ENCODE measurements at places on chromosomes 3 and 15.

- DNase-seq: peak; percentile 70
These were observed 87.3 kb upstream of the C15orf61 start for GRCh38 chr15:67433495-67434099.

GRCh38 chr3:157871838-157872460, 234.3 kb downstream of the SHOX2 start:
- no peak for DNase-seq

- no peak for DNase-seq
These were observed 3.0 kb downstream of the VEPH1 start for GRCh38 chr3:157500232-157500631.

GRCh38 chr15:51837792-51838251, 8.4 kb downstream of the TMOD3 start:
- DNase-seq: peak; percentile 13

DNA sequence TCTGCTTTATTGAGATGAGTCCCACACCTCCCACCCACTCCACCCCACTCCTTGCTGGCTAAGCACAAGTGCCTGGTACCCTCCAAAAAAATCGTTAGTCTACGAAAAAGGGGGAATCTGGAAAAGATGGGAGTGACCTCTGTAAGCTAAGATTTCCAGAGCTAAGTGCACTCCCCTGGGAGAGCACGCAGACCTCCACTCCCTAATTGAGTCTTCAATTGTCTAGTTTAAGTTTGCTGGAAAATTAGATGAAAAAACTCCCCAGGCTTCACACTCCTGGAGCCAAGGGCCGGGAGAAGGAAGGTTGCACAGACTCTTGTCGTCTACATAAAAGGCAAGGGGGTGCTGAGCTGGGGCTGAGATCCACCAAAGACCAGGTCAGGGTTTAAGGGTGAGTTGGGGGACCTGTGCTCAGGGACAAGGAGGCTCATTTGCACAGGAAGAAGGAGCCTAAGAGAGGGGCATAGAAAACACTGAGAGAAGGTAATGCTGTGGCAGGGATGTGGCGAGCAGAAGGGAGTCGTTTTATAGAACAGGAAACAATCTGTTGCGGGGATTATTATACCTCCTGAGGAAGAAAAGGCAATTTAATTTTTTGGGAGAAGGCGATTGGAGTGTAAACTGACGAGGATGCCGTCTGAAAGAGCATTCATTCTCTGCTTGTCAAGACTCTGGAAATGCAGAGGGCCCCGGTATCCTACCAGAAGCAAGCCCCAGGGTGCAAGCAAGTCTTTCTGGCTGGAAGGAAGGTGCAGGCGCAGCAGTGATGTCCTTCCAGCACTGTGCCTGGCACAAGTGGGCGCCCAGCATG, 126.5 kb upstream of the DLG1 start:
- DNase-seq: no peak

DNA sequence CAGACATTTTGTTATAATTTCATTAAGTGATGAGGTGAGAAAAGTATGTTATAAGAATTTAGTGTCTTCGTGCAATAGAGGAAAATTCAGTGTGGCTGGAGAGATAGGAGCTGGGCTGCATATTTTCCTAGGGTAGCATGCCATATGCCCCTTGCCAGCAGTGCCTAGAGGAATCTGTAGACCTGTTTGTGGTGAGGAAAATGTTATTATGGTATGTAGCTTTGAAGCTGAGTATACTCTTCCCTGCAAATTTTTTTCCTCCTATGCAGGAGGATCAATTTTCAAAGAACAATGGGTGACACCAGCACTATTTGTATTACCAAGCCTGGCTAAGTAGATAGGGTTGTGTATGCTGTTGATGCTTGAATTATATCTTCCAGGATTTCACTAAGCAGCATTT, 200.6 kb downstream of the EDEM1 start:
- no peak for DNase-seq

- peak; percentile 9 for DNase-seq
These were observed 69.0 kb downstream of the CHD2 start for GRCh38 chr15:92968926-92969651.

All from fibroblast of the aortic adventitia (primary cell).